ENCODE measurements at places on chromosomes 2 and 18.

DNA sequence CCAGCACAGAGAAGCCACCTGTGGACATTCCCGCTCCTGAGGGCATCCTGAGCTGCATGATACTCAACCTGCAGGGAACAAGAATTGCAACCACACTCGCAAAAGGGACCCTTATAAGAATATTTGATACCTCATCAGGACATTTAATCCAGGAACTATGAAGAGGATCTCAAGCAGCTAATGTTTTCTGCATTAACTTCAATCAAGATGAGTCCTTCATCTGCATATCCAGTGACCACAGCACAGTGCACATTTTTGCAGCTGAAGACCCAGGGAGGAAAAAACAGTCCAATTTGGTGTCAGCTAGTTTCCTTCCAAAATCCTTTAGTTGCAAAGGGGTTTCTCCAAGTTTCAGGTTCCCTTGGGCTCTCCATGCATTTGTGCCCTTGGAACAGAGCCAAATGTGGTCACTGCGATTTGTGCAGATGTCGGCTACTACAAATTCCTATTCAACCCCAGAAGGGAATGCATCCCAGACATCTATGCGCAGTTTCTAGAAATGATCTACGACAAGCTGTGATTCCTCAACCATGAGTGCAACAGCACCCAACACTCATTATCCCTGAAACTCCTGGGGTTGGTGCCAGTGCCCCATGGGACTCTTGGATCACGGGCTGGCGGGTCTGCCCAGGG lies 23.3 kb upstream of the FHOD3 start:
- no peak for DNase-seq

GRCh38 chr2:99140860-99141109 lies 722 bp upstream of the C2orf15 start:
- no peak for DNase-seq

DNA sequence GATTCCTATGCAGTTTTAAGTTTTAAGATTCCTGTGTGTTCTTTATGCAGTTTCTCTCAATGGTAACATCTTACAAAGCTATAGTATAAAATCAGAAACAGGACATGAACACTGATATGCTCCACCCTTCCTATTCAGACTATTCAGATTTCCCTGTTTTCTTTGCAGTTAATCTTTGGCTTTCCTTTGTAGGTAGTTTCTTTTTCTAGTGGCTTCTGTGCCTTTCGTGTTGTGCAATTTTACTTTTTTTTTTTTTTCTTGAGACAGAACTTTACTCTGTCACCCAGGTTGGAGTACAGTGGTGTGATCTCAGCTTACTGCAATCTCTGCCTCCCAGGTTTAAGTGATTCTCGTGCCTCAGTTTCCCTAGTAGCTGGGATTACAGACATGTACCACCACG lies 94.9 kb upstream of the RNU4ATAC start:
- no peak for DNase-seq

DNA sequence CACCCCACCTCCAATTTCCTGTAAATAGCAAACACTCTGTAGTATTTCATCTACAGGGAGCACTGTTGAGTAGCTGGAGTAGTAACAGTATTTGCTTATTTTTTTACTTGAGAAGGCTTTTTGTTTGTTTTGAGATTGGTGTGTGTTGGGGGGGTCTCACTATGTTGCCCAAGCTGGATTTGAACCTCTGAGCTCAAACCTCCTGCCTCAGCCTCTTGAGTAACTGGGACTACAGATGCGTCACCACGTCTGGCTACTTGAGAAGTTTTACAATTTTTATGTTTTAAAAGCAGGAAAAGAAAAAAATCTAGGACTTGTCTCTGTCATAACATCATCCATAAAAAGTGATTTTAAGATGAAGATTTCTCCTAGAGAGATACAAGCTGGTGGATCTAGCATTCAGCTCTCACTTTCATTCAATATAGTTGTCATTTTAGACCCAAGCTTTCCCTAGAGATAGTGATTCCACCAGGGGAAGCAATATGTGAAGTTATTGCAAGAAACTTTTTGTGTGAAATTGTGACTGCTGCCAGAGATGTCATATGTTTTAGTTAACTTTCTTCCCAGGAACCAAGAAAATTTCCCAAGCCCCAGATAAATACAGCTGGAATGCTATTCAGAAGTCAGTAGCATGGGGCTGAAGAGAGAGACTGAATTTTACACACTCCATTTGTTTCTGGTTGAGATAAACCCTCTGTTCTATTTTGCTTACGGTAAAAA lies 60.2 kb upstream of the MAP4K3 start:
- no peak for DNase-seq

- DNase-seq = no peak
Observed at GRCh38 chr2:20433946-20434553, 12.8 kb upstream of the RHOB start.

- no peak for DNase-seq
Observed at GRCh38 chr18:9530226-9531009, 55.1 kb downstream of the RALBP1 start.

- no peak for DNase-seq
Observed at GRCh38 chr2:134314202-134314601, 60.3 kb downstream of the MGAT5 start.

GRCh38 chr2:199458806-199459285 lies 1.1 kb upstream of the SATB2 start:
- no peak for DNase-seq

DNA sequence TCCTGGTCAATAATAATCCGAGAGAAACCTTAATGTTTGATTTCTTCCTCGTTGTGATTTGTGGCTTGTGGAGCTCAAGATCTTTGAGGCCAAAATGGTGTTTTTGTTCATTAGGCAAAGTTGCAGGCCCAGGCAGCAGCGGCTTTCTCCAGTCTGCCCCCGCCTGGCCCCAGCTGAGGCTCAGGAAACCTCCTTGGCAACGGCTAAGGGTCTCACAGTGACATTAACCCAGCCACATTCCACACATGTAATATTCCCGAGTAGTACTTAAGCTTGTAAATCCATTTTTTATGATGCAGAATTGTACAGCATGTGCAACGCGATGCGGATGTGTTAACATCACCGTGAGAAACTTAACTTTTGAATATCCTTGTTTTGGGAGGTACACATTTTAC lies 200.1 kb downstream of the BCL11A start:
- DNase-seq = no peak

DNA sequence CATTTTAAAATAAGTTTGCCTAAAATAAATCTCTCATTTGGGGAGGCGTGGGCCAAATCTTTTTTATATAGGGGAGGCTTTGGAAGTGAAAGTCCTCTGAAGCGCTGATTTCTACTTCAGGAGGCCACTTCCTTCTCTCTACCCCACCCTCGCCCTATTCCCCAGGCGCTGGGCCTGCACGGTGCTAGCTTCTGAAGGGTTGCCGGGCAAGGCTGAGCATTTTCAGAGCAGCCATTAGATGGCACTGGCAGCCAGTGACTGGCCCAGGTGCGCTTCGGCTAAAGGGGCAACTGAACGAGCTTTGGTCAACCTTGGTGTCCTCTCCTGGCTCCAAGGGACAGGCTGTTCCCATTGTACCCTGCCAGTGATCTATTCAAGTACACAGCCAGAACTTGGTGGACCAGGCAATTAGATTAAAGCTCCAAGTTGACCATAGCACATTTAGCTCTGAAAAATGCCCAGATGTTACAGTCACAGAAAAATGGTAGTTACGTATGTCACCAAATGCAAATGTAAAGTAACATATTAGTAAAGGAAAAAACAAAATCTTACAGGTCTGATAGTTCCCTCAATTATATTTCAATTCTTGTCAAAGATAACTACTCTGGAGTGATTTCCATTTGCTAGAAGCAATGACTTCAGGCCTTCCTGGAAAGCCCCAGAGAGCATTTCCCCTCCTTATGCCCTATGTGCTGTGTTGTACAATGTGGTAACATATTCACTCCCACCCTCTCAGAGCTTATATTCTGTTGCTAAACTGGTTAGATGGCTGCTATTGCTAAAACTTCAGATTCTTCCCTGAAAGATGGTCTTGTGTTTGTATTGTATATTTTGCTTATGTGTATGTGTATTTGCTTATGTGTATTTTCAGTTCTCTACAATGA lies 2.1 kb downstream of the POMC start:
- no peak for DNase-seq

- DNase-seq = peak; percentile 26
Observed at GRCh38 chr2:42047488-42048298, at the start of gene PKDCC. Gene PKDCC (plus strand): TSS chr2:42048021. CDS start chr2:42048200, 179 bp downstream.

DNA sequence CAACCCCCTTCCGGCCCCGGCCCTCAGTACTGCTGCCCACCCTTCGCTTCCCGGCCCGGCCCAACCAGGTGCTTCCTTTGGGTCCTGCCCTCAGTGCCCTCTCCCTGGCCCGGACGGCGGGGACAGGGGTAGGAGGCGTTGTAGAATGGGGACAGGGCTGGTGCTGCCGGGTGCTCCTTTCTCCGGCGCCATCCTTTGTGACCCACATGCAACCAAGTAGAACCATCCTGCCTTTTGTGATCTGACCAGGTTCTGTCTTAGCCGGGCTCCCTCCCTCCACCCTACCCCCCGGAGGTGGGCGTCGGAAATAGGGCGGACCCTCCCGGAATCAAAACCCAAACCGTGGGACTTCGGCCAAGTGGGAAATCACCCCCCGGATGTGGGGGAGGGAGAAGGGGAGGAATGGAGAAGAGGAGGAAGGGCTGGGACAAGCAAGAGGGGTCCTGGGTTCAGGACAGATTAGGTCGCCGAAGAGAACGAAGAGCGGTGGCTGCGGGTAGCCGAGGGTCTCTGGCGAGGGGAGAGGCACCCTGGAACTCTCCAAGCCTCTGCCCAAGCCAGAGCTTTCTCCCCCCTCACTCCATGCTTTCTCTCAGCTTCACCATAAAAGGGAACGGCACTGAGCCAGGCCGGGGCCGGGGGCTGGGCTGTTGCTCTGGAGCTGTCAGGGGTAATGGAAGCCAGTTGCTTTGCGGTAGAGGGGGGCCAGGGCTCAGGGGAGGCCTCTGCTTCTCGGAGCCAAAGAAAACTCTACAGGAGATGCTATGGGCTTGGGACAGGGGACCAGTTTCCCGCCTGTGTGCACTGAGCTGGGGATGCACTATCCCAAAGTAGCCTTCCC lies 756 bp upstream of the OST4 start:
- no peak for DNase-seq

- no peak for DNase-seq
Observed at GRCh38 chr2:46298522-46299353, 1.5 kb downstream of the EPAS1 start.

DNA sequence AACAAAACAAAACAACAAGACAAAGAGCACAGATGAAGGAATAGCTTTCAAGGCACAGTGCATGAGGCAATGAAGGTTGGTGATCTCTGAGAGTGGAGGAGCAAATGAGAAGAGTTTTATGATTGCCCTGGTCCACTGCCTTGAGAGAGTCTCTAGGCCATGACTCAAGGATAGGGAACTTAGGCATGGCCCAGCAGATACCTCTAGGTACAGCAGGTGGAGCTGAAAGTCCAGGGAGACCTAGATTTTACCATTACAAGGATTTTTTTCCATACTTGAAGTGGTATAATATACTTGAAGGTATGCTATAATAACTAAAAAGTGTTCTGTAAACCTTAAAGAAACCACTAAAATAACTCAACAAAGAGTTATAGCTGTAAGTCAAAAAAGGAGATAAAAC lies 239.5 kb upstream of the KLHL29 start:
- DNase-seq = no peak

DNA sequence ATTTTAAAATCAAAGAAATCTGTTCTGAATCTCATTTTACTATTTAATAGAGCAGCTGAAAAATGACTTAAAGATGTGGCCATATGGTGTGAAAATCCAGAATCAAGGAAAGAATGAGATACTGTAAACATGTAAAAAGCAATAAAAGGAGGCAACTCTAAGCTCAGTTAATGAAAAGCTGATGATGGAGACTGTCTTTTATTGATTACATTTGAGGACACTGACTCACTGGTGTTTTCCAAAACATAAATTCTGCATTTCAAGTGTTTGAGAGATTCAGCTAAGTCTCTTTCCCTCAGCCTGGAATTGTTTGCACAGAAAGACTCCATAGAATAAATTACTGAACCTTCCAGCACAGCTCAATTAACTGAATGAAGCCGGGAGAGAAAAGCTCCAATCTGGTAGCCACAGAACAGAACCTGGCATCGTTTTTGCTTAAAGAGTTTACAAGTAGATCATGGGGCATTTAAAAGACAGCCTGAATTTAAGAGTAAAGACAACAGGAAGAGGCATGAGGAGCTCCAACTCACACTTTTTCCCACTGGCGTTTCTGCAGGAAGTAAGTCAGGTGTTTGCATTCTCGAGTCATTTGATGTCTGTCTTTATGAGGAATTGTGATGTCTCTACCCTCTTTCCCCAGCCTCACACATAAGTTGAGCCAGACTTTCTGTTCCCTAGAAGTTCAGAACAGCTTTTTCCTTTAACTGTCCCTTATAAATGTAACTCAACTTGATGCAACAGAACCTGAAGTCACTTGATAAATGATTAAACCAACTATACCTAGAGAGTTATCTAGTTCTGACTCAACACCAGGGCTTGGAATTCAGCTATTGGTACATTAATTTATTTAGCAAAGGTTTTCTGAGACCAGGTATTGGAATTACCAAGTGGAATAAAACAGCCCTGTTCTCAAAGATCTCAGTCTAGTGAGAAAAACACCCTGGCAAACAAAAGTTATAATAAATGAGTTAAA lies 53.3 kb downstream of the FTCDNL1 start:
- DNase-seq = no peak

GRCh38 chr2:42722320-42723190 lies 41.4 kb downstream of the OXER1 start:
- no peak for DNase-seq

DNA sequence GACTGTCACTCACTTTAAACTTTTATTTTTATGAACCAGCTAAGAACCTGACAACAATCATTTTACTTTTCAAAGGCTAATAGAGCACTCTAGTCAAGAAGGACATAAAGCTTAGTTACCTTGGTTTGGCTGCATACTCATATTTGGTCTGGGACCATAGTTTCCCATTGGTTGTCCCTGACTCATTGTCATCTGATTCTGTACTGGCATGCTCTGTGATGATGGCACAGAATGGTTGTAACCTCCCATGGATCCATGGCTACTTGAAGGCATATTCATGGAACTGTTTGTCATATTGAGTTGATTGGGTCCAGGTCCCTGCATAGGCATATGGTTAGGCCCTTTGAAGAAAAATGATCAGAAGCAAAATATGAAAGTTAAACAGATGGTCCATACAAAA lies 37.9 kb downstream of the SS18 start:
- no peak for DNase-seq

GRCh38 chr2:32572737-32573136 lies 55.1 kb upstream of the TTC27 start:
- no peak for DNase-seq

DNA sequence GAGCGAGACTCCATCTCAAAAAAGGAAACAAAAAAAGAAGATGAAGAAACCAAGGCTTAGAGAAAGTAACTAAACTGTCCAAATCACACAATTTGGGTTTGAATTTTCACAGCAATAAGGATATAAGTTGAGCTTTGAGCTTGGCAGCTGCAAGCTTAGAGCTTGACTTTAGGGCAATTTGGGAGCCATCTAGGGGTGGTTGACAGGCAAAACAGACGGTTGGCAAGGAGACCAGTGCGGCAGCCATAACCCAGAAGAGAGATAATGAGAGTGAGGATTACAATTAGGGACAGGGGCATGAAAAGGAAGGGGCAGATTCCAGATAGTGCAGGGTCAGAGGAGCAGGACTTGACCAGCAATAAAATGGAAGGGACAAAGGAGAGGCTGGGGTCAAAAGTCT lies 382.2 kb upstream of the HNRNPA3 start:
- no peak for DNase-seq

- DNase-seq = no peak
Observed at GRCh38 chr2:19496646-19497045, 138.2 kb upstream of the OSR1 start.

All from T-helper 17 cell (primary cell).